Astrocyte of the cerebellum (primary cell): ENCODE measurements at places on chromosomes 7 and 10.

- DNase-seq, result no peak
Observed at GRCh38 chr10:48493083-48493871, 111.6 kb downstream of the ARHGAP22 start.

DNA sequence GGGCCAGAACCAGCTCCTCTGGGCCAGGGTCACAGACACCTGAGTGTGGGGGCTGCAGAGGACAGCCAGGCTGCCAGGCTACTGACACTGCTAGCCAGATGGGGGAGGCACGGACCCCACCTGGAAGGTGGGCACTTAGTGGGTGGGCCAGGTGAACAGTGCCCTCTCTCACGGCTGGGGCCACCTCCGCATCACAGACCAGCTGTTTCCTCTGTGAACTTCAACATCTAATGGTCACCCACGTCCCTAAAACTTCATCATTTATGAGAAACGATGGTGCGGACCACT lies 80.4 kb downstream of the MKI67 start:
- DNase-seq, result no peak

GRCh38 chr10:122148876-122149560 lies 122.1 kb upstream of the BTBD16 start:
- no peak for DNase-seq

DNA sequence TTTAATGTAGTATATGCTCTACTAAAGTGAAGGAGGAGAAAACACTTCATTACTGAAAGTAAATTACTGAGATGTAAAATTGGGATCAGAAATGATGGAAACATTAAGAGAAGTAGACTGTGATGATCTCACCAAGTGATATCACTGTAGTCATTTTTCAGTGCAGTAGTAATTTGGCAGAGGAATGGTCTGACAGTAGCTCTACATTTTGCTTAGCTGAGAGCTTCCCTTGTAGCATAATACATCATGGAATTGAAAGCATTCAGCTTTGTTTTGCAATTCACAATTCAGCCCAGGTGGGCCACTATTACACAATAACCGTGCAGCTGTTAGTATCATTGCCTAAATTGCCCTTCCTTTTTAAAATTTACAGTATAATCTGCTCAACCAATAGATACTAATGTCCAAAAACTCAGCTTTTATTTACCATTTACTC lies 19.4 kb upstream of the CABCOCO1 start:
- DNase-seq, result no peak
